RPMI7951 (cell line): ENCODE measurements at places on chromosomes 12 and 14. TPM values are rescaled to one million over a fixed set of nuclear protein-coding genes. Genes with fewer than 3 reads are reported as not detected.

DNA sequence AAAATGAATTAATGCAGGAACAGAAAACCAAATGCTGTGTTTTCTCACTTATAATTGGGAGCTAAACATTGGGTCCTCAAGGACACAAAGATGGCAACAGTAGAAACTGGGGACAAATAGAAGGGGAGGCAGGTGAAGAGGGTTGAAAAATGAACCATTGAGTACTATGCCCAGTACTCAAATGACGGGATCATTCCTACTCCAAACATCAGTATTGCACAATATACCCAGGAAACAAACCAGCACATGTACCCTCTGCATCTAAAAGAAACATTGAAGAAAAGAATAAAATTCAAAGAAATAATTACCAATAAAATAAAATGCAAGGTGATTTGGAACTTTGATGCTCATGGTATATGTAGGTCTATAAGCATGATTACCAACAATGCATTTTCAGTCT lies 110.8 kb downstream of the LMO3 start:
- no peak for DNase-seq

GRCh38 chr12:22248121-22248520 lies 86.4 kb downstream of the ST8SIA1 start:
- DNase-seq, result no peak

DNA sequence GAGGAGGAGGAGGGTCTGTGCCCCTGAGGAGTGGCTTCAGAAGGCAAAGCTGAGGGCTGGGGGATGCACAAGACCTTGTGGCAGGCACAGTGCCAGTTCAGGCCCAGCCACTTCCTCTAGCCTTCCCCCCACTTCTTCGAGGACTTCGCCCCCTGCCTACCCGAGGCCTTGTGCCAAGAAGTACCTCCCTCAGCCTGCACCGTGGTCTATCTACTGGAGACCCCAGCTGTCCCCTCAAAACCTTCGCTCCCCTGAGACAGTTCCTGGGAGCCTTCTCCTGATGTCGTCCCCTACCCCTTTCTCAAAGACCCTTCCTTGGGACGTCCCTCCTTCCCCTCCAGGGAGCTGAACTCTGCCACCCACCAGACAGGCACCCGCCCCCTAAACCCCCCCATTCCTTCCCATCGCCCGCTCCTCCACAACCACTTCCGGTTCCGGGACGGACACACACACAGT lies 604 bp downstream of the ZNF384 start:
- peak; percentile 18 for DNase-seq

GRCh38 chr14:35725930-35726329 lies 83.2 kb downstream of the RALGAPA1 start:
- no peak for DNase-seq

GRCh38 chr12:127893895-127894609 lies 372.9 kb upstream of the TMEM132C start:
- no peak for DNase-seq

EPYC gene
- not detected in 2 replicates for total RNA-seq

DHRS2 gene
- total RNA-seq, result 7.1 and 8.7 TPM in 2 replicates

KRT1 gene
- not detected in 2 replicates for total RNA-seq

CLEC4C gene
- not detected in 2 replicates for total RNA-seq
